ENCODE measurements at places on chromosomes 5 and 9. TPM values are rescaled to one million over a fixed set of nuclear protein-coding genes. Genes with fewer than 3 reads are reported as not detected.

Gene CDC20B
- total RNA-seq: not detected

Gene COL15A1
- total RNA-seq: 5.4 TPM

Gene GAS1
- 10.3 TPM for total RNA-seq

Gene XRCC4
- 20.5 TPM for total RNA-seq

Gene CNTNAP3B
- total RNA-seq: 0.57 TPM

Gene OLFML2A
- total RNA-seq: 11.5 TPM

Gene LCN15
- total RNA-seq: not detected

Gene FGFR4
- 0.43 TPM for total RNA-seq

Gene ADAMTSL1
- 18.6 TPM for total RNA-seq

Gene ANKRD34B
- not detected for total RNA-seq
